ENCODE measurements at places on chromosomes 11 and 22.

DNA sequence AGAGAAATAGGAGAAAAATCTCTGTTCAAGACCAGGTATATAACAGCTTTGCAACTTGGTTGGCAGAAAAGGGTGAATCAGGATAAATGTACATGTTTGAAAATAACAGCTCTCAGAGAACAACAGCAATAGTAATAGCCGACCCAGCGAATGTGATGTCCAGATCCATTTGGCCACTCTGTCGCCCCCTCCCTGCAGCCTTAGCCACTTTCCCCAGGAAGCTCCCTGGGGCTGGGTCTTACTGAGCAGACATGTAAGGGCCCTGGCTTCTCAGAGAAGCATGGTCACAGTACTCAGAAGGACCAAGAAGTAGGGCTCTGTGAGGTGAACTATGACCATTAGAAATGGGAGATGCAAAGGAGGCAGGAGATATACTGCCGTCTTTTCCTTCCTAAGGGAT lies 154.1 kb upstream of the SNX19 start:
- no peak for DNase-seq

GRCh38 chr11:64960719-64961118 lies 11.2 kb downstream of the MAJIN start:
- DNase-seq, result no peak

DNA sequence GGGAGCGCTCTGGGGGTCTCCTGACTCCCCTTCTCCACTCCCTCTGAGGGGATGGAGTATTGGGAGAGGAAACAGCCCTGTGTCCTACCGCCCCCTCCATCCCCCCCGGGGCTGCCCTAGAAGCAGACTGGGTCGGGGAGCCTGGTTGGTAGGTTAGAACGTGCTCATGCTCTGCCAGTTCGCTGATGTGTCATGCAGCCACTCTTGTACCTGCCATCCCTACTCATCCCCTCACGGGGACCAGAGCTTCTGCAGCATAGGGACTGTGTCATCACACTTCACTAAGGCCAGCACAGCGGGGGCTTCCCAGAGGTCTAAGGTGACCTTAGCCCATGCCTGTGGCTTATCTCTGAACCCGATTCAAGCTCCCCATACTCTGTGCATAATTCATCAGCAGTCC lies 4.7 kb downstream of the KCNJ1 start:
- DNase-seq, result no peak

GRCh38 chr11:61526956-61527731 lies 18.6 kb downstream of the LRRC10B start:
- no peak for DNase-seq

- DNase-seq, result no peak
These were observed 7.4 kb upstream of the RCE1 start for GRCh38 chr11:66835768-66836405.

DNA sequence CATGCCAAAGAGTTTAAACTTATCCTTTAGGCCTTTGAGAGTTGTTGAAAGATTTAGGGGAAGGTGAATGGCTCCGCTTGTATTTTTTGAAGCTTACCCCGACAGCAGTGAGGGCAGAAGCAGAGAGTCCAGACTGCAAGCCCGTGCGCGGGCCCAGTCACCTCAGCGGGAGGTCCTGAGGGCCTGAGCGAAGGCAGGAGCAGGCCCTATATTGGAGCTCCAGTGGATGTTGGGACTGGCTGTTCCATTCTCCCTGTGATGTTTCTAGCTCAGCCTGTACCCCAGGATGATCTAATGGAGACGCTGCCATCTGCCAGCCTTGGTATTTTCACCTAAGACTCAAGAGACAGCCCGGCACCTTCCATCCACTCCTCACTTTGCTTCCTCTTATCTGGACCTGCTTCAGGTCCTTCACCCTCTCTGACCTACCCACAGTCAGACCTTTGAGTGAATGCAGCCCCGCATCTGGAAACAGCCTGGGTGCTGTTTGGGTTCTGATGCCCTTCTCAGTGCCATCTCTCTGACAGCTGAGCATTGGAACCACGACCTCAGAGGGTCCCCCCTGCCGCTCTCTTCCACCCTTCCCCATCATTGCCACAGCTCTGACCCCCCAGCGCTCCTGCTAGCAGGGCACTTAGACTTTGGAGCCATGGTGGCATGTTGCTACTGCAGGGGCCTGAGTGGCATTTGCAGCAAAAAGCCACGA lies 628.2 kb upstream of the CADM1 start:
- DNase-seq, result no peak

- no peak for DNase-seq
These were observed 41.0 kb upstream of the AQP11 start for GRCh38 chr11:77548552-77549445.

DNA sequence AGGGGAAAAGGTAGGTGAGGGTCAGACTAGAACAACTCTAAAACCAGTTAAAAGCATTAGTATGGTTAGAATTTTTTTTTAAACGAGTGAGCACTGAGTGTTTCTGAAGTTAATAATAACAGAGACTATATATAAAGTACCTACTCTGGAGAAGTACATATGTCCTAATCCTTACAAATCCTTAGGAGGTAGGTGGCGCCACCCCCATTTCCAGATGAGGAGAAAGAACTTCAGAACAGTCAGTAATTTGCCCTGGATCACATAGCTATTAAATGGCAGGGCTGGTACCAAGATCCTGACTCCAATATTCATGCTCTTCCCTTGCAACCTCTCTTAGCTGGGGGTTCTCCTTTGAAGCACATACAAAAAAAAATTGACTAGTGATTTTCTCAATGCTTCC lies 80.5 kb downstream of the CLPB start:
- no peak for DNase-seq

DNA sequence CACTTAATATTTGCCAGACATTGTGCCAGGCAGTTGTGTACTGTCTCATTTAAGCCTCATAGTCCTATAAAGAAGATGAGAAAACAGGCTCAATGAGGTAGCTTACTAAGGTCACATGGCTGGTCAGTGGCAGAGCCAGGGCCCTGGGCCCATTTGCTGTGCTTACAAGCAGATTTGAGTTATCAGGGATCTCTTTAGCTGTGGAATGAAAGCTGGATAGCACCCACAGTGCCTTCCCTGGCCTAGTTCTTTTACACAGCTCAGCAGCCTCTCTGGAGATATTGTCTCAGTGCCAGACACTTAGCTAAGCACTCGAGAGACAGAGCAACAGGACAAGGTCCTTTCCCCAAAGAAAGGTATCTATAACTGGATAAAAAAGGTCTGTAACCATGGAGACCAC lies 6.1 kb downstream of the TMEM86A start:
- no peak for DNase-seq

DNA sequence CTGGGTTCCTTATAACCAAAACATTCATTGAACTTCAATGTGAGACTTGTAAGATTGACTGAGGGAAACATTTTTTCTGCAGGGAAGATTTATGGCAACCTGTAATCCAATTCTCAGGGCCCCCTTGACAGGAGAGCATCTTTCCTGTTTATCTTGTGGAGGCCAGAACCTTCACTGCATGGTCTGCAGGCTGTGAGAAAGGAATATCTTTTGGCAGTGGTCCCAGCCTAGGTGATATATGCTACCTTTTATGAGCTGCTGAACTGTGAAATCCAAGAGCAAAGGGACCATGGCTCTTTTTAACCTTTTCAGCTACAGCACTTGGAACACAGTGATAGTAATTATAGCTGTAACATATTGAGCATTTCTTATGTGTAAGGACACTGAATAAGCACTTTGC lies 590.2 kb upstream of the B3GAT1 start:
- DNase-seq, result no peak

GRCh38 chr22:32994041-32994830 lies 63.9 kb downstream of the SYN3 start:
- DNase-seq, result peak; percentile 80

GRCh38 chr11:8959546-8960166 lies 4.6 kb downstream of the TMEM9B start:
- DNase-seq, result peak; percentile 74

GRCh38 chr11:115630214-115630613 lies 126.0 kb upstream of the CADM1 start:
- DNase-seq, result peak; percentile 56

DNA sequence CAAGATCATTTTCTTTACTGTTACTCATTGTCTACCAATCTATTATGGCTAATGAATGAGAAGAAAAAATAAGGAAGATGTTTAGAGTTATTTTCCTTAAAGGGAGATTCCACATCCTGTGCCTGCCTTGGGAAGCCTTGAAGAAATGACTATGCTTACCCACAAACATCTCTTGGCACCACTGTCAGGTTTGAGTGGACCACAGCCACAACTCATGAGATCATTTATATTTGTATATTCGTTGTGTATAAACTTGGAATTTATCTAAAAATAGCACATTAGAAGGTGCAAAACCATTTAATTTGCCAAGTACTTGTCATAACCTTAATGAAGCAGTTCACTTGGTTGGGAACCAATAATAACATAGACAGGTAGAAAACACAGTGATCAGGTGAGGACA lies 740.8 kb downstream of the DLG2 start:
- no peak for DNase-seq

GRCh38 chr22:46287873-46288751 lies 8.6 kb upstream of the GTSE1 start:
- no peak for DNase-seq

GRCh38 chr22:46561435-46561905 lies 24.1 kb upstream of the CELSR1 start:
- peak; percentile 68 for DNase-seq

- no peak for DNase-seq
These were observed 19.5 kb downstream of the IL17REL start for GRCh38 chr22:49992921-49993648.

GRCh38 chr22:46915950-46916730 lies 153.7 kb downstream of the TBC1D22A start:
- DNase-seq, result no peak

DNA sequence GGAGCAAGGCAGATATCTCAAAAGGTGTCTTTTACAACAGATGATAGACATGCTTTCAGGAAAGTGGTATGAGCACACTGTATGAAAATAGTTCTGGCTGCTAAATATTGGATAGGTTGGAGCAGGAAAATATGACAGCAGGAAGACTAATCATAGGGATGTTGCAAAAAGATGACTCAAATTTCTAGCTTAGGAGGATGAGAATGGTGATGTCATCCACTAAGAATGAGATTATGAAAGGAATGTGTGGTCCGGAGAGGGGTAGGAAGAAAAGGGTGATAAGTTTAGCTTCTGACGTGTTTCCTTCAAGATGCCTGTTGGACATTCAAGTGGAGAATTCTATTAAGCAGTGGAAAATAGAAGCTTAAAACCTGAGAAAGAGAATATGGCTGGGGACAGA lies 46.4 kb downstream of the RCN1 start:
- DNase-seq, result peak; percentile 24

DNA sequence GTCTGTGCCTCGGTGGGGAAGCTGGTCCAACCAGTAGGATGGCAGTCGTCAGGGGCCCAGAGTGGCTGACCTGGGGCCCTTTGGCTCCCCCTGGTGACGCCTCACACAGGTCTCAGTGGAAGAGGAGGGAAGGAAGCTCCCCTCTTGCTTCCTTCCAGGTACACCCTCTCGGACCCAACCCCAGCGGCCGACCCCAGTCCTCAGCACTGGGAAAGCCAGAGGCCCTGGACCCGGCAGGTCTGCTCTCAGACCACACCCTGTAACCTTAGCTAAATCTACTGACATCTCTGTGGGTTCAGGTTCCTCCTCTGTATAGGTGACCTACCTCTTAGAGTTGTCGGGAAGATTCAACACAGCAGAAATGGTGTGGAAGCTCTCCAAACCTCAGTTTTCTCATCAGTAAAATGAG lies 3.4 kb upstream of the SCUBE1 start:
- DNase-seq, result peak; percentile 72

DNA sequence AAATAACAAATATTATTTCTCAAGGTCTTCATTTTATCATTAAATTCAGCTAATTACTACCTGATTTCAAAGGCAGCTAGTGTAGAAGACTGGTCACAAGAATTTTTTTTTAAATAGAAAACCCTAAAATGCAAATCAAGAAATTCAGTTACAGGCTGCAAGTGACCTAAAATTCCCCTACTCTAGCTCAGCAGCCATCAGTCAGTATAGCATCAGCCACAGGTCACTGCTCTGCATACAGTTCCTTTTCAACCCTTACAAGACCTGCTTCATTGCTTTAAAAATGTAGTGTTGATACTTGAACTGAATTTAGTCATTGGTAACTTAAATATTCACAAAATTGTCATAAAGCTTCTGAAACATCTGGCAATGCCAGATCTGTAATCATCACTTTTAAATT lies 9.5 kb upstream of the B3GNT6 start:
- no peak for DNase-seq

GRCh38 chr11:13105237-13105844 lies 96.2 kb downstream of the RASSF10 start:
- no peak for DNase-seq

DNA sequence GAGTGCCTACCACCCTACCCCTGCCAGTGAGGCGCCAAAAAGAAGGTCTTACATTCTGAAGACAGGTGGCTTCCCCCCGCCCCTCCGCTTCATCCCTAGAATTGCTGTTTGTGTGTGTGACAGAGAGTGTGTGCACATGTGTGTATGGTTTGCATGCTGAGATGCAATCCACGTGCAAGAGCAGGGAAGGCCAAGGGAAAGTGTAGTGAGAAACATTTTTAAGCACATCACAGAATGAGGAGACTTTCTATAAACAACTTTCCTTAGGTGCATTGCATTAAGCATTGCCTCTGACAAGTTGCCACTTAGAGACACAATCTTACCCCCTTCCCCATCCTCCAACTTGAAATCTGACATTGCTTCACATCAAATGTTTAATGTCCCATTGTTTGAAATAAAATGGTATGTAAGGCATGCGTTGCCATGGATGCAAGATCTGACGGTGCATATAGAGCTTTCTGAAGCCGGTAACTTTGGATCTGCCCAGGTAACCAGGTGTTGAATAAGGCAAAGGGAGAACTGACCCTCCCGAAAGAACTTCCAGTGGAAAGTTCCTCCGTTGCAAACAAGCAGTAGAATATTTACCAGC lies 21.4 kb downstream of the FJX1 start:
- DNase-seq, result no peak

DNA sequence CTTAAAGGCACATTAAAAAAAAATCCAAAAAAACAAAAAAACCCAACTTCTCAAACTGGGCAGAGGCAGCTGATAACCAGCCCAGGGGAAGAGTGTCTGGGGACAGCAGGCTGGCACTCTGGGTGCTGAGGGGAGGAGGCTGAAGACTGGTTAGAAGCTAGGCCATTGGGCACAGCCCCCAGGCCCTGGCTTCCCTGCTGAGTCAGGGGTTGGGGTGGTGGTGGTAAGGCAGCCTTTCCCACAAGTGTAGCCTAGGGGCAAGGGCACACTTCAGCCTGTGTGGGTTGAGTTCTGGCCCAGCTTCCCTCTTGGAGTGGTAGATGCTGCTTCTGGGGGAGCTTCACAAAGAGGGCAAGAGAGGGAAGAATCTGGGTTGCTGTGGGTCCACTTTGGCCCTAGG lies 16.3 kb upstream of the ARFGAP3 start:
- DNase-seq, result no peak

- DNase-seq, result no peak
These were observed 37.9 kb downstream of the CELF1 start for GRCh38 chr11:47514825-47515647.

- peak; percentile 63 for DNase-seq
These were observed 9.7 kb downstream of the USP2 start for GRCh38 chr11:119371778-119372182.

GRCh38 chr11:86863476-86863875 lies 63.1 kb downstream of the PRSS23 start:
- DNase-seq, result peak; percentile 23

GRCh38 chr11:6563121-6563619 lies 40.2 kb downstream of the RRP8 start:
- DNase-seq, result no peak

GRCh38 chr11:12045914-12046635 lies 37.6 kb upstream of the DKK3 start:
- no peak for DNase-seq
